ENCODE measurements at places on chromosomes 1 and 21. TPM values are rescaled to one million over a fixed set of nuclear protein-coding genes. Genes with fewer than 3 reads are reported as not detected.
A peak's percentile ranks its signal among the peaks of the same experiment; 100 is the strongest.

DNA sequence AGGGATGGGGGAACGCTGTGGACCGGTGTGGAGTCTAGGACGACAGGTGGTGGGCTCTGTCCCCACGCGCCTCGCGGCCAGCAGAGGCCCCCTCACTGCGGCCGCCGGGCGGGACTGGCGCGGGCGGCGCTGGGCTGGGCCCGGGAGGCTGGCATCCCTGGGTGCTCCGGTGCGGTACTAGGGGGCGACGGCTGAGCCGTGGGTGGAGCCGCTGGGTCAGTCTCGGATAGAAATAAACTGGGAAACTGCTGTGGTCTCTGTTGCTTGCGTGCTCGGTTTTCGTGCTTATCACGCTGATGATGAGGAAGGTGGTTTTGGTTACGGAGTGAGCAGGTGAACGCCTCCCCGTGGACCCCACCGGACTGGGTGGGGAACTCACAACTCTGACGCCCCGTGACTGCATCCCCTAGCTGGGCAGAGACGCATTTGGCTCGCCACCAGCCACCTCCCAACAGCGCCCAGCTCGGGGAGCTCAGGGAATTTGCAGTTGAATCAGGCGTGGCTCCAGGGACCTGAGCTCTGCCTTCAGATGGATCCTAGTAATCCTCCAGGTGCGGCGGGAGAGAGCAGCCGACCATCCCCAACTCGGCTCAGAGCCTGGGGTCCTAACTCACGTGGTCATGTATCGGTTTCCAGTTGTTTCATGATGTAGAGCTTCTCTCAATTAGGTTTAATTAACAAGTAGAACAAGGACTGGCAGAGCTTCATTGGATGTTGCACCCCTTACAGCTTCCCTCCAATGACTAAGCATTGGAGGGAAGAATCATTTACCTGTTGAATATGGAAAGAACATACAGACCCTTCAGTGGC is 32.1 kb downstream of the HSD17B7 start:
- no peak for DNase-seq
- no peaks in the 10 kb centered on the region for H3K36me3 ChIP-seq
- peaks cover 11% of the 10 kb centered on the region for H3K4me1 ChIP-seq

DNA sequence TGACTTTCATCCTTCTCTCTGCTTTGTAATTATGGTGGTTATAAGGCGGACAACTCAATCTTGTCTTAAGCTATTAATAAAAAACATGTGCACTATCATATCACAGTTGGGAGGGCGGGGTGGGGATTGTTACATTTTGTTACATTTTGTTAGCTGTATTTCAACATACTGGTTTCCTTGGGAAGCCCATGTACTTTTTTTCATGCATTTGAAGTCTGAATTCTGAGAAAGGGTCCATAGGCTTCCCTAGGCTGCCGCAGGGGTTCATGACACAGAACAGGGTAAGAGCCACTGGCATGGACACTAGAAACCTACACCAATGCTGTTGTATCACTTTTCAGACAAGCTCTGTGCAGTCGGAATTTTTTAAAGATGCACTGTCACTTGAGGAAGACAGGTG is 178.8 kb downstream of the ETS2 start:
- peak overlapping the region; percentile 66 for H3K4me3 ChIP-seq
- H3K27ac ChIP-seq = peak overlapping the region; percentile 2
- H3K27me3 ChIP-seq = peaks cover 41% of the 10 kb centered on the region
- DNase-seq = no peak
- H3K36me3 ChIP-seq = no peaks in the 10 kb centered on the region

The VCAM1 gene
- total RNA-seq = 37.0 TPM

The GJA5 gene
- total RNA-seq = 0.58 TPM

The ARHGAP30 gene
- total RNA-seq = 1.3 TPM

- no peak for DNase-seq
- H3K36me3 ChIP-seq = no peaks in the 10 kb centered on the region
- H3K27ac ChIP-seq = no peak overlapping the region
- H3K4me1 ChIP-seq = no peaks in the 10 kb centered on the region
- H3K4me3 ChIP-seq = no peak overlapping the region
- H3K27me3 ChIP-seq = no peaks in the 10 kb centered on the region
Measured at GRCh38 chr1:246365708-246366107, 141.4 kb downstream of the SMYD3 start.

GRCh38 chr1:114505148-114505561 is 5.8 kb downstream of the TRIM33 start:
- H3K36me3 ChIP-seq = peaks cover 14% of the 10 kb centered on the region
- peak overlapping the region; percentile 81 for H3K27ac ChIP-seq
- no peak for DNase-seq
- H3K27me3 ChIP-seq = no peaks in the 10 kb centered on the region

DNA sequence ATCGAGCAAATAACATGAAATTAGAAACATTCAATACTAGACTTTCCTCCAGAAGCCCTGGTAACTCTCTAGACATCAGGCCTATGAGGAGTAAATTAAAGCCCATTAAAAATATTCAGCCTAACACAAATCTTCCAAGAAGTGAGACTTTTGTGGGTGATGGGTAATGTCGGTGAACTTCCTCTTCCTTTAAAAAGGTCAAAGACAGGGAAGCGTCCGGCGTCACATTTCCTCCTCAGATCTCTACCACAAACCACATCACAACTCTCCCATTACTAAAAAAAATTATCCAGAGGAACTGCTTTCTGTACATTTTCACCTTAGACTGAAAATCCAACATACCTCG is 1.4 kb downstream of the EIF4G3 start:
- peaks cover 18% of the 10 kb centered on the region for H3K4me1 ChIP-seq
- peak overlapping the region; percentile 84 for H3K27ac ChIP-seq
- no peak for DNase-seq
- H3K36me3 ChIP-seq = peaks cover 15% of the 10 kb centered on the region
- no peaks in the 10 kb centered on the region for H3K27me3 ChIP-seq

DNA sequence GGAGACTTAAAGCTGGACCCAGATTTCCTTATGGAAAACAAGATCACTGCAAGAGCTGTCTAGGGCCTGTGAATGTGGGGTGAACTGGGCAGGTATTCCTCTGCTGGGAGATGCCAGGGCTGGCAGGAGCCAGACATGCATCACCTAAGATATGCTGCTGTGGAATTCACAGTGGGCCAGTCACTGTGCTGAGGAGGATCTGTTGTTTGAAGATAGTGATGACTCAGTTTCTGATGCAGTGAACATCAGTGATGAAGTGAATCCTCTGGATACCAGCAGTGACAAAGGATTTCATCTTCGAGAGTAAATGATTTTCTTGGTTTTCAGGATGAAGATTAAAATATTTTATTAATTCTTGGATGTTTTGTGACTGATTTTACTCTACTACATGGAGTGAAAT is 29.9 kb upstream of the CAMSAP2 start:
- H3K36me3 ChIP-seq = no peaks in the 10 kb centered on the region
- no peak overlapping the region for H3K4me3 ChIP-seq
- no peak for DNase-seq
- no peak overlapping the region for H3K27ac ChIP-seq
- H3K27me3 ChIP-seq = no peaks in the 10 kb centered on the region

GRCh38 chr1:171916315-171916771 is 75.0 kb downstream of the DNM3 start:
- DNase-seq = no peak
- H3K27me3 ChIP-seq = no peaks in the 10 kb centered on the region
- H3K4me1 ChIP-seq = no peaks in the 10 kb centered on the region
- no peak overlapping the region for H3K27ac ChIP-seq

- no peaks in the 10 kb centered on the region for H3K27me3 ChIP-seq
- H3K27ac ChIP-seq = no peak overlapping the region
- no peak for DNase-seq
- H3K4me3 ChIP-seq = no peak overlapping the region
- no peaks in the 10 kb centered on the region for H3K36me3 ChIP-seq
- H3K4me1 ChIP-seq = no peaks in the 10 kb centered on the region
Measured at GRCh38 chr1:246343937-246344336, 163.1 kb downstream of the SMYD3 start.

DNA sequence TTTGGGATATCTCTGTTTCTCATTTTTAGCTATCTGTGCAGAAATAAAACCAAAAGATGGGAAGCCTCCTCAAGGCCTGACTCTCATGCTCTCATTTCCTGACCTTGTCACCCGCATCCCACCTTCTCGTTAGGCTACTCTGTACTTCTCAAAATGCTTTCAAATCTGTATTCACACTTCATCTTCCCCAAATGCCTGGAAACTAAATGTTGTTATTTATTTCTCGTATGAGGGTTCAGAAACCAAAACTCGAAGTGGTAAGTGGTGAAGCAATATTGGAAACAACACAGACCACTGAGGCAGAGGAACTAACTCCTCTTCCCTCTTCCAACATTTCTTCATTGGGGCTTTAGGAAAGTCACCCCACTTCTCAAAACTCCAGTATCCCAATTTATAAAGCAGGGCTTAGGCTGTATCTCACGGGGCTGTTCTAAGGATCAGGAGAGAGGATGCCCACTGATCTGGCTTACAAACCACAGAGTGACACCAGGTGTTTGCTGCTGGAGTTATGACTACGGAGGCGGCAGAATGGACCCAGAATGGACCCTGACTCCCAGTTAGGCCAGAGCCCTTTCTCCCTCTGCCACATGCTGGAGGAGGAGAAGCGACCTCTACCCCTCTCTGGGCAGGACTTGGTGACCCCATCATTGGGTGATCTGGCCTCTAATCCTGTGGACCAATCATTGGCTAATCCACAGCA is 3.5 kb downstream of the SLAMF7 start:
- H3K27me3 ChIP-seq = no peaks in the 10 kb centered on the region
- no peak overlapping the region for H3K27ac ChIP-seq
- no peaks in the 10 kb centered on the region for H3K36me3 ChIP-seq
- H3K4me1 ChIP-seq = no peaks in the 10 kb centered on the region
- DNase-seq = no peak

DNA sequence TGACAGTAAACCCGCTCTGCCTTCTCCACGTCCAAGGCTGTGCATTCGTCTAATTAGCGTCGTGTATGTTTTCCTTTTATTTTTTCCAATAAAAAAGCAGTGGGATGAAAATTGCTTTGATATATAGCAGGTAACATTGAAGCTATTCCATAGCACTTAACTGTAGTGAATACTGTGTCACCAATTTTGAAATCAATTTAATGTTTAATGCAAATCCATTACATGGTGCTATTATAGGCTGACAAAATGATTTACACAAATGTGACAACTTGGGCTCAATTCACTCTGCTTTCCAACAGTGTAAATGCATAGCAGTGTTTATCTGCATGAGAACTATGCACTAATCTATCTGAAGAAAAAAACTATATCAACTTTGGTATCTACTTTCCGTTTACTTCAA is 264.8 kb downstream of the TM2D1 start:
- H3K36me3 ChIP-seq = peaks cover 10% of the 10 kb centered on the region
- H3K27ac ChIP-seq = no peak overlapping the region
- DNase-seq = no peak
- H3K27me3 ChIP-seq = peaks cover 2% of the 10 kb centered on the region

GRCh38 chr1:13992489-13993285 is 292.7 kb downstream of the PRDM2 start:
- no peaks in the 10 kb centered on the region for H3K36me3 ChIP-seq
- H3K27ac ChIP-seq = no peak overlapping the region
- no peak for DNase-seq
- peaks cover 17% of the 10 kb centered on the region for H3K27me3 ChIP-seq
- H3K4me1 ChIP-seq = no peaks in the 10 kb centered on the region
- H3K4me3 ChIP-seq = no peak overlapping the region

The TMEM9 gene
- 97.1 TPM for total RNA-seq
